ENCODE measurements at places on chromosomes 7 and 10.

DNA sequence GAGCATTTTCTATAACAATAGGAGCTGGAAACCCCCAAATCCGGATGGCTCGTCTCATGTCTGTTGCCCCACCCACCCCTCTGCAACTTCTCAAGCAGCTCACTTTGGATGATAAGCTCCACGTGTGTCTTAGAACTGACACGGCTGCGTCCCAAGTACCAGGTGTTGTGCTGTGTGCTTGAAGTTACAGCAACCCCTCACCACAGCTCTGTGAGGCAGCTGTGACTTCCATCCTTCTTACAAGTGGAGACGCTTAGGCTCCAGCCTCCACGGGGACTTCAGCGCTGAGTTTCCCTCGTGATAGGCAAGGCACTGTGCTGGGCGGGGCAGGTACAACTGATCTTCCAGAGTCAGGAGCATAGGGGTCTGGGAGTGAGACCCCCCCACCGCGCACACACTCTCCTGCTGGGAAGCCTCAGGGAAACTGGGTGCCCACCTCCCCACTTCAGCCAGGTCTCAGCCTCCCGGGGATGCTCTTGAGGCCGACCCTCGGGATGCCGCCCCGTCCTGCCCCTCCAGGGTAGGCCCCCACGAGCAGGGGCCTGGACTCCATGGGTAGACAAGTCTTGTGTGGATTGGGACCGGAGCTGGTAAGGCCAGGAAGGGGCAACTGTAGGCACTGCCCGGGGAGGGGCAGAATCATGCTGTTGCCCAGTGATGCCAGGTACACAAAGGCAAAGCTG, 31.4 kb downstream of the EN2 start:
- no peak for DNase-seq

- DNase-seq: no peak
Observed at GRCh38 chr7:50312250-50313162, 8.0 kb downstream of the IKZF1 start.

DNA sequence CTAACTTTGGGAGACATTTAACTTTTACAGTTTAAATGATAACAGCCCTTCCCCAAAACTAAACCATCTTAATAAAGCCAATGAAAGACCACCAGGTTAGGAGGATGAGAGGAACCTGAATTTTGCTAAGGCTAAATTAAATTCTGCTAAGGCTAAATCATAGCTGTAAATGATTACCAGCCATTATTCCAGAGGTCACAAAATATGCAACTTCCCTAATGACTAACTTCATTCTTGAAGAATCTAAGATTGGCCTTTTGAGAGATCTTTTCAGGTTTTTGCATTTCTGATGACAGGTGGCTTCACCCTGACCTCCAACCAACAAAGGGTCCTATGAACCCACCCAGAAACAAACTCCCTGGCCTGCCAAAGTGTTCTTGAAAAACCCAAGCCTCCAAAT, 373.3 kb downstream of the IPMK start:
- DNase-seq: no peak

- no peak for DNase-seq
Observed at GRCh38 chr10:77939561-77940001, 13.0 kb upstream of the DLG5 start.

DNA sequence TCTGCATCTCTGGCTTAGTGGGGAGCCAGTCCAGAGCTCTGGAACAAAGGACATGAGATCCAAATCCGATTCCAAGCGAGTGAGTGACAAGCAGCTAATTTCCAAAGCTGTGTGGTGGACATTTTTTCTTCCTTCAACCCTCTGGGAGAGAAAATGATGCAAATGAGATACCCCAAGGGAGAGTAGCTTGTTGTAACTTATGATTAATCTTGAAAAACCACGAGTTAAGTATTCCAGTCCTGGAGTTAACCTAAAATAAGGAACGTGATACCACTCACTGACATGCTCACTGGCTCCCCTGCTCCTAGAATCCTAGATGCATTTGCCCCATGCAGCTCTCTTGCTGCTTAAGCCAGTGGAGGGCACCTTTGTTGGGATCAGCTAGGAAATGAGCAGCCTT, 116.0 kb upstream of the HABP2 start:
- no peak for DNase-seq

GRCh38 chr10:93589648-93590562, 11.1 kb downstream of the RBP4 start:
- DNase-seq: no peak

DNA sequence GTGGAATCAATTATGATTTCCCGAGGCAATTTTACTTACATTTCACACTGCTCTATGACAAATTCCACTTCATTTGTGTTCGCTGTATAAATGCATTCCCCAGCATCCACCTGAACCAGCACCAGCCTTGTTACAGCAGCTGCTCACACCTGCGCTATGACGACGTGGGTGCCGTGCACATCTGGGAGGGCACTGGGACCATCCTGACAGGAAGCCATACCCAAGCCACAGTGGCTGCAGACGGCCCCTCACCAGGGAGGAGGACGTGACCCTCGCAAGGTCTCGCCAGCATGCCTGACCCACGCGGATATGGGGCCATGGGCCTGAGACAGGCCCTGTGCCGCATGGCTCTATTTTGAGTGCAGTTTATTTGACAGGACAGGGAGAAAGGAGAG, 201.3 kb downstream of the MAD1L1 start:
- no peak for DNase-seq

DNA sequence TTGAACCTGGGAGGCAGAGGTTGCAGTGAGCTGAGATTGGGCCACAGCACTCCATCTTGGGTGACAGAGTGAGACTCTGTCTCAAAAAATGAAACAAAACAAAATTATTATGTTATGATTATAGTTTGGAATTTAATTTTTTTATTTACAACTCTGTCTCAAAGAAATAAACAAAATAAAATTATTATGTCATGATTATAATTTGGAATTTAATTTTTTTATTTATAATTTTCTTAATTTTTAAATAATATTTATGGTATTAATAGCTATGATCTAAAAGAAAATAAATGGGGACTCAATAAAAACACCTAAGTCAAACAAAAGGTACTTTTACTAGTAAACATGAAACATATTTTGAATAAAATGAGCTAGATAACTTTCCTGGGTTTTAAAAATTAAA, 994.8 kb upstream of the GHITM start:
- no peak for DNase-seq

DNA sequence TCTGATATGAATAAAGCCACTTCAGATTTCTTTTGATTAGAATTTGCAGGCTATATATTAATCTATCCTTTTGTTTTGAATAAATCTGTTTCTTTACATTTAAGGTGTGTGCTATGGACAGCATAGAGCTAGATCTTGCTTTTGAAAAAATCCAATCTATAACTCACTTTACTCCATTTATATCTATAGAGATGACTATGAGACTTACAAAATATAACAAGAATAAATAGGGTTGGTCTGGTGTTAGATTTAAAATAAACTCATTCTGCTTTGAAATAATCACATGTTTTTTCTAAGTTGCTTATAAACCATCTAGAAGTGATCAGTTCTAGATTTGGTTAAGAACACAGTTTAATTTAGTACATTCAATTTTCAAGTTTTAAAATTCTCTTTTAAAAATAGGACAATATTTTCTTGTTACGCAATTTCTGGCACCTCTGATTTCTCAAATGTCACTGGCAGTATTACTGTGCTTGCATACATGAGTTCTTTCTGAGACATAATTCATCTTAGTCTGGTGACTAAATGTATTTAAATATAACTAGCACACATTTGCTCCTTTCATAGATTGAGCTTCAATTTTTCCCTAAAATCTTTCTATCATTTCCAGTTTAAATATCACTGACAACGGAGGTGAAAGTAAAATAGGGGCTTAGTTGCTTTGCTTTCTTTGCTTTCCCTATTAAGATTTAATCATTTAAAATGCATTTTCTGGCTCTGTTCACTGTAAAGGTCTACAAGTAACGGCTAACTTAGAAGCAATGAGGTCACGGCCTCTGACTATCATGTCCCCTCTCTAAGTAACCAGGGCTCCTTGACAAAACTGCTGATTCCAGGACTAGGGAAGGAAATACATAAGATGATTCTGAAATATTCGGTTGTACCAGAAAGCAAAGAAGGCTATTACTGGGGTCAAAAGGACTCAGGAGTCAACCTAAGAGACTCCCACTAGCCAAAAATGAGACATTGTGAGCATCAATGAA, 89.3 kb downstream of the ICA1 start:
- no peak for DNase-seq

DNA sequence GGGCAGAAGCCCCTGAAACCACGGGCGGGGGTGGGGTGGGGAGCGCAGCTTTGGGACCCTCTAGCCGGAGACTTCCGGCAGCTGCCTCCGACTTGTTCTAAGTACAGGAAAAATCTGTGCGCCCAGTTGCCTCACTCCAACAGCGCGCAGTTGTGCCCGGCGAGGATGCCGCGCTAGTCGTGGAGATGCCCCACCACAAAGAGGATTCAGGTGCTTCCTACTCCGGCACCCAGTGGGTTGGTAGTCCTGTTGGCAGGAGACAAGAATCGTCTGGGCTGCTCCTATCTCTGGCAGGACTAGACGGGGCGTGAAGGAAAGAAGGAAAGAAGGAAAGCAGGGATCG, 465 bp upstream of the NPY start:
- no peak for DNase-seq

- no peak for DNase-seq
Observed at GRCh38 chr7:10463701-10464100, 510.0 kb upstream of the PHF14 start.

- DNase-seq: peak; percentile 5
Observed at GRCh38 chr7:48424731-48425130, 253.5 kb downstream of the ABCA13 start.
